A172 (cell line): ENCODE measurements at places on chromosomes 7 and 10. TPM values are rescaled to one million over a fixed set of nuclear protein-coding genes. Genes with fewer than 3 reads are reported as not detected.

The TMEM273 gene
- not detected in 2 replicates for total RNA-seq

DNA sequence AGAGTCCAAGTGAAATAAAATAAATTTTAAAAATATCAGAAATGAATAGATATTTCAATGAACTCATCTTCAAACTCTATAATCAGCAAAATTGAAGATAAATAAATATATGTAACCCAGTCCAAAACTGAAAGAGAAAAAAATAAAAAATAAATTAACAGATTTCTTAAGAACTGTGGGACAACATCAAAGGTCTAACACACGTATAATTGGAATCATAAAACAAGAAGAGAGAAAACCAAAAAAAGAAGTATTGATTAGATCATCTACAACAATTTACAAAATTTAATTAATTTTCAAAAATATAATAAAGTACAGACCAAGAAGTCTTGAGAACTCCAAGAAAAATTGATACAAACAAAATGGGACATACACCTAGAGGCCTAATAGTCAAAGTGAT is 625.8 kb upstream of the SORCS1 start:
- no peak for DNase-seq

GRCh38 chr7:155808549-155809331 is 3.5 kb downstream of the SHH start:
- DNase-seq, result no peak

The HIPK2 gene
- 3.6 and 4.0 TPM in 2 replicates for total RNA-seq

- no peak for DNase-seq
Observed at GRCh38 chr7:6546498-6547251, 4.6 kb downstream of the GRID2IP start.
